ENCODE measurements at places on chromosomes 2 and 18.

DNA sequence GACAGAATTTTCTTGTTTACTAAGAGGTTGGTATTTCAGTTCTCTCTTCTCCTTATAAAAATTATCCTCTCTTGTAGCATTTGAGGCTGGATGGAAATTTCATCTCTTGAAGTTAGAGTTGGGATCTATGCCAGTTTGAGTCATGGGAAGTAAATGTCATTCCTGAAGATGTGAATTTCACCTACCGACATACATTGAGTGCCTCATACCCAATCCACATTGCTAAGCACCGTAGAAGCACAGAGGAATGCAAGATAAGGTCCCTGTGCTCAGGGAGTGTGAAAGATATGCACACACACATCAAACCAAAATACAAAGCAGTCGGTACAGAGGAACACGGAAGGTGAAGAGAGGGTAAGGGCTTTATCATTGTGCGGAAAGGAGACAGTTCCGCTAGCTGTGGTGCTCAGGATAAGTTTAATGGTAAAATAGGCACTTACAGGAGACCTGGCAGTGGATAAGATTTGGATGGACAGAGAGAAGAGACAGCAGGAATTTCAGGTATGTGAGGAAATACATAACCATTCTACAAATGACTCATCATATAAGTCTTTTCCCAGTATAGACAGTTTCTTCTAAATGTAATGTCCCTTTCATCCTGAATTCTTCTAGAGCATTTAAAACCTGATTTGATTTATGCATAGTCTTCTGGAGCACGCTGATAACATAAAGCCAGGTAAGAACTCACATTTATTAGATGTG lies 205.3 kb upstream of the ST6GAL2 start:
- no peaks in the 10 kb centered on the region for H3K36me3 ChIP-seq
- H3K4me3 ChIP-seq, result no peak overlapping the region
- no peaks in the 10 kb centered on the region for H3K27me3 ChIP-seq
- no peaks in the 10 kb centered on the region for H3K4me1 ChIP-seq
- no peak overlapping the region for H3K27ac ChIP-seq

DNA sequence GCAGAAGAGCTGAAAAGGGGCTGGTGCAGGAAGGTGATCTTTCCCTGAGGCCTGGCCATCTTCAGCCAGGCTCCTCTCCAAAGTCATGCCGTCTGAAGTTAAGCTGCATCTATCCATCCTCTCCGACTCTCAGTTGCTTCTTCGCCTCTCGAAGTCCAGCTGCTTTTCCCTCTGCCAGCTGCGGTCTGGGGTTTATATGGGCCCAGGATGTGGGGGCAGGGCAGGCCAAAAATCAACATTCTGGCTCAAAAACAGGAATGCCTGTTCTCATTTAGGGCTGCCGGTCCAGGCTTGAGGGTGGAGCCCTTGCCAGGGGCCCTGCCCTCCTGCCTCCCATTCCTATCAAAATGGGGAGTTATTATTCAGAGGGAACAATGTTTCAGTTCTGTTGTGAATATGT lies 31.2 kb downstream of the CREG2 start:
- H3K36me3 ChIP-seq, result no peaks in the 10 kb centered on the region
- H3K27ac ChIP-seq, result no peak overlapping the region
- no peak for DNase-seq
- no peaks in the 10 kb centered on the region for H3K27me3 ChIP-seq
- H3K4me3 ChIP-seq, result no peak overlapping the region
- H3K4me1 ChIP-seq, result peaks cover under 1% of the 10 kb centered on the region

DNA sequence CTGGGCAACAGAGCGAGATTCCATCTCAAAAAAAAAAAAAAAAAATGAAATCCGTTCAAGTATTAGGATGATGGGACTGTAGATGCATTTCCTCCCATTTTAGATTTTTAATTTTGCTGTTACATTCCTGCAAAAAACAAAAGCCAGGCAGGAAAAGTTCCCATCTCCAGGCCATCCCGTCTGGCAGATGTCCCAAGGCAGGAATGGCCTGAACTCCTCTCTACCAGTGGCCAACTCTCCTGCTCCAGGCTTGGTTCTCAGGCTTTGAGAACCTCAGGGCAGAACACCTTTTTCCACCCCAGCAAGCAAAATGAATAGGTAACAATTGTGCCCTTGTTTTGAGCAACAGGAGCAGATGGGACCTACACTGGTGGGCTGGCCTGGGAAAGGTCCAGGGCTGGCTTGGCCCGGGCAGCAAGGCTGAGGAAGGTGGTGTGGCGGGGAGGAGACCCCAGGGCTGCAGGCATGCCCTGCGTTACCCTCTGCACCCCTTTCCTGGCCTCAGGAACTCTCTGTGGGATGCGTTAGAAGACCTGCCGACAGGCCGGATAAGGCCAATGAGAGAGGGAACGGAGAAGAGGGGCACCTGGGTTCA lies 86.0 kb downstream of the FAM210A start:
- H3K27me3 ChIP-seq, result no peaks in the 10 kb centered on the region
- no peak for DNase-seq
- no peak overlapping the region for H3K4me3 ChIP-seq
- H3K27ac ChIP-seq, result no peak overlapping the region
- H3K4me1 ChIP-seq, result peaks cover 10% of the 10 kb centered on the region

GRCh38 chr2:177518754-177519153 lies 126.2 kb downstream of the AGPS start:
- H3K27me3 ChIP-seq, result no peaks in the 10 kb centered on the region
- no peak for DNase-seq
- H3K4me3 ChIP-seq, result no peak overlapping the region
- peaks cover 32% of the 10 kb centered on the region for H3K36me3 ChIP-seq
- H3K27ac ChIP-seq, result no peak overlapping the region

- peak; percentile 52 for DNase-seq
- no peak overlapping the region for H3K4me3 ChIP-seq
- H3K4me1 ChIP-seq, result peaks cover 10% of the 10 kb centered on the region
- peaks cover 11% of the 10 kb centered on the region for H3K36me3 ChIP-seq
Observed at GRCh38 chr2:225037415-225038230, 4.6 kb downstream of the DOCK10 start.
